ENCODE measurements at places on chromosomes 16 and 17.

- ATAC-seq = no peak
Measured at GRCh38 chr17:69812240-69812837, 262.7 kb upstream of the KCNJ16 start.

GRCh38 chr16:59697236-59697635 lies 963.1 kb upstream of the GOT2 start:
- no peak for ATAC-seq

GRCh38 chr16:24203675-24204074 lies 52.5 kb upstream of the CACNG3 start:
- no peak for ATAC-seq

DNA sequence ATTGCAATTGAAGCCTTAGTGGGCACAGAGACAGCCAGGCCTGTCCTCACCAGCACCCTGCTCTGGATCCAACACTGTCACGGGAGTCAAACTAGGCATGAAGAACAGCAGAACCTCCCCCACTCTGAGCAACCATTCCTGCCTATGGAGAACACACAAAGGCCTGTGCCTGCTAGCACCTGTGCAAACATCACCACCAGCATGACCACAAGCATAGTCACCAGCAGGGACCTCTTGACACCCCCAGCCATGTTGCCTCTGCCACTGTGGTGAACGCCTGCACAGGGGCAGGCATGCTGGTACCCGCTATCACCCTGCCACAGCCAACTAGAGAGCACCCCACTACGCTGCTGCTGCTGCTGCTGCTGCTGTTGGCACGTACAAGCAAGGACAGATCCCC lies 51.7 kb downstream of the CMC2 start:
- no peak for ATAC-seq

- peak; percentile 31 for ATAC-seq
Measured at GRCh38 chr16:66357523-66357928, 9.0 kb upstream of the CDH5 start.

DNA sequence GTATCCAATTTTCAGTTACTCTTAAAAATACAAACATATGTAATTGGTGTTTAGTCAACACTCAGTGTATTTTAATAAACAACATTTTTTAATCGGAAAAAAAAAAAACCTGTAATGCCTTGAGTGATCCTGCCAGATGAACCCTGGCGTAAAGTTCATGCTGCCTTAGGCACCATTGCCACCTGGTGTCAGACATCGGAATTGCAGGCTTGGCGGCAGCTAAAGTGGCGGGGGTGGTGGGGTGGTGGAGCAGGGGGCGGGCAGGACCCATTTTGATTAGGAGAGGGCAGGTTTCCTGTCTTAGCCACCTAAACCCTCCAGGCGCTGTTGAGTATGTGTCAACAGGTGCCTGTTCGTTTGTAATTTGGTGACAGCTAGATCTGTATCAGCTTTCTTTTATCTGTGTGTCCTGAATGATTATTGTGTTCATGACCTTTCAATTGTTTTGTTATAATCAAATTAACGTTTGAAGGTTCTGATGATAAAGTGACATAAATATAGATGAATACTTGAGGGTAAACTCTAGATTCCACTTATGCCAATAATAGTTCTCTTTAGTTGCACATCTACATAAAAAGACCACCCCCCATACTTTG lies 588.7 kb downstream of the CDH13 start:
- ATAC-seq = peak; percentile 46

DNA sequence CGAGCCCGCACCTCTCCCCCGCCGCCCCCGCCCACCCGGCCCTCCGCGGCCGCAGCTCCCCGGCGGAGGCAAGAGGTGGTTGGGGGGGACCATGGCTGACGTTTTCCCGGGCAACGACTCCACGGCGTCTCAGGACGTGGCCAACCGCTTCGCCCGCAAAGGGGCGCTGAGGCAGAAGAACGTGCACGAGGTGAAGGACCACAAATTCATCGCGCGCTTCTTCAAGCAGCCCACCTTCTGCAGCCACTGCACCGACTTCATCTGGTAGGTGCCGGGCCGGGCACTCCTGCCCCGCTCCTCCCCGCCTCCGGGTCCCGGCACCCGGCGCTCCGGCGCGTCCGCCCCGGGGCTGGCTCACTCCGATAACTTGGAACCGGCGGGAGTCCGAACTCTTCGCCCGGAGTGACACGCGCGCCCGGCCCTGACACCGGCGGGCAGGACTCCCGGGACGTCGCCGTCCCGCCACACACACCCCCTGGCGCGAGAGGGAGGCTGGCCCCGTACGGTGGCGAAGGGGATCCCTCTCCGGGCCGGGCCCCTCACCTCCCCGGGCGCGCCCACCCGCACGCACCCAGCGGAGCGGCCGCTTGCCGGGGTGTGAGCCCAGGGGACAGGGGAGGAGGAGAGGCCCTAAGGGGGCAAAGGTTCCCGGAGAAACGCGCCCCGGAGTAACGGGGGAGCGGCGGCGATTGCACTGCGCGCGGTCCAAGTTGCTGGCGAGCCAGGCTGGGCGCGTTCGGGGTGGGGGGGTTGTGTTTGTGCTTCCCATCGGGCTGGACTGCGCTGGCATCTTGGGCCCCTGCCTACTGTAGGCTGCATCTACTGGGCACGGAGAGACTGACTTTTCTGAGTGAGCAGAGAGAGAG lies 581 bp downstream of the PRKCA start:
- peak; percentile 38 for ATAC-seq

GRCh38 chr16:79213214-79213613 lies 387.3 kb downstream of the MAF start:
- no peak for ATAC-seq

DNA sequence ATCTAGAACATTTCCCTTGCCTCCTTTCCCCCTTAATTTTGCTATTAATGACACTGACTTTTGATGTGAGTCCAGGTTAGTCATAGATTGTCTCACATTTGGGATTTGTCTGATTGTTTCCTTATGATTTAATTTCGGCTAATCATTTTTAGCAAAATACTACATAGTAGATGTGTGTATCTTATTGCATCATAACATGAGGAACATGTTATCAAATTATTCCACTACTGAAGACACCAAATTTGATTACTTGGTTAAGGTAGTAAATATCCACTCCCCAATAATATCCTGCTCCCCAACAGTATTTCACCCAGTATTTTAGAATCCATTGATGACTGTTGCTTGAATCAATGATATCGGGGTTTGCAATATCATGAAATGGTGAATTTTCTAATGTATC lies 2.7 kb downstream of the POLG2 start:
- ATAC-seq = no peak

GRCh38 chr17:65759532-65759931 lies 198.1 kb upstream of the AXIN2 start:
- ATAC-seq = no peak

DNA sequence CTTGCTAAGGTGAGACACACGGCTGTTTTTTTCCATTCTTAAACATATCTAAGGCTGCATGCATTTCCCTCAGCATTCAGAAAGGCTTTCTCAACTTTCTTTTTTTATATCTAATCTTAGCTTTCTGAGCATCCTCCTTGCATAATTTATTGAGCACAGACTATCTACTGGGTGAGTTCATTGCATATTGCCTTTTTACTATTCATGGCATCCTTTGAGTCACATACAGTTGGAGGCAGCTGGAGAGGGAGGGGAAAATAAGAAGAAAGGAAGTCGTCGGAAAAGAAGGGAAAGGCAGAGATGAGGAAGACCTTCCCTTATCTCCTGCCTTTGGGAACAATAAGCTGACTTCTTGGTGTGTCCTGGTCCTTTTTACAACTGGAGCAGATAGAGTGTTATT lies 468.3 kb downstream of the SLC39A11 start:
- no peak for ATAC-seq

- ATAC-seq = no peak
Measured at GRCh38 chr16:75231570-75231969, 12.8 kb downstream of the CTRB1 start.

- no peak for ATAC-seq
Measured at GRCh38 chr16:87065446-87066132, 251.6 kb downstream of the C16orf95 start.

DNA sequence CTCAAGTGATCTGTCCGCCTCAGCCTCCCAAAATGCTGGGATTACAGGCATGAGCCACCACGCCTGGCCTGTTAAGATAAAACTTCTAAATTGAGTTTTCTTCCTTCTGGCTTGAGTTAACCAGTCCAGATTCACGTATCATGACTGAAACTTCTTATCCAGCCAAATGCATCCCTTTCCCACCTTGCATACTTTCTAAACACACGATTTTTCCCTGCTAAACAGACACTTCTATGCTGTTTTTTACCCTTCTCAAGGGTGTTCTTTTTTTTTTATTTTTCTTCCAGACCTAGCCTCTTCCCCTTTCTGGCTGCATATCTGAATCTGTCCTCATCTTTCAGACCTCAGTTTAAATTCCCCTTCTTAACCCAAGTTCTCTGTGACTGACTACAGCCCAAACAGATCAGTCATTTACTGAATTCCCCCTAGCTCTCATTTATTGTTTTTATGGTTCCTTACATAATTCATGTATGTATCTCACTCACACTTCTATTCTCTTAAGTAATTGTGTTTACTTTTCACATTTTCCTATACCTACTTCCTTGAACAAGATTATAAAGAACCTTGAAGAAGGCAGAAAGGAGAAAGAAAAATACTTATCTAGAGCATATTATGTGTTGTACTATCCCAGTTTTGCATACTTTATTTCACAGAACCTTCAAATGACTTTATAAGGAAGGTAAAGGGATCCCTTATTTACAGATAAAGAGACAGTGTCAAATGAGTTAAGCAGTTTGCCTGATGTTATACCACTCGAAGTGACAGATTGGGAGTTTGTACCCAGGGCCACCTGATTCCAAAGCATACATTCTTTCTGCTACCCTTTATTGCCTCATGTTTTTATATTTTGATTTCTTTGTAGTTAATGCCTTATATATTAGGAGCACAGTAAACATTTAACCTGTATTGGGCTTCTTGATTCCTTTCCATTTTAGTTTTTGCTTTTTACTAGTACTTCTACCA lies 5.2 kb downstream of the EVI2B start:
- ATAC-seq = peak; percentile 81

- no peak for ATAC-seq
Measured at GRCh38 chr17:7575481-7575883, 4.0 kb upstream of the CD68 start.

GRCh38 chr17:68782789-68783188 lies 172.4 kb downstream of the ABCA8 start:
- ATAC-seq = no peak

- ATAC-seq = no peak
Measured at GRCh38 chr17:79941088-79942010, 94.3 kb downstream of the TBC1D16 start.

DNA sequence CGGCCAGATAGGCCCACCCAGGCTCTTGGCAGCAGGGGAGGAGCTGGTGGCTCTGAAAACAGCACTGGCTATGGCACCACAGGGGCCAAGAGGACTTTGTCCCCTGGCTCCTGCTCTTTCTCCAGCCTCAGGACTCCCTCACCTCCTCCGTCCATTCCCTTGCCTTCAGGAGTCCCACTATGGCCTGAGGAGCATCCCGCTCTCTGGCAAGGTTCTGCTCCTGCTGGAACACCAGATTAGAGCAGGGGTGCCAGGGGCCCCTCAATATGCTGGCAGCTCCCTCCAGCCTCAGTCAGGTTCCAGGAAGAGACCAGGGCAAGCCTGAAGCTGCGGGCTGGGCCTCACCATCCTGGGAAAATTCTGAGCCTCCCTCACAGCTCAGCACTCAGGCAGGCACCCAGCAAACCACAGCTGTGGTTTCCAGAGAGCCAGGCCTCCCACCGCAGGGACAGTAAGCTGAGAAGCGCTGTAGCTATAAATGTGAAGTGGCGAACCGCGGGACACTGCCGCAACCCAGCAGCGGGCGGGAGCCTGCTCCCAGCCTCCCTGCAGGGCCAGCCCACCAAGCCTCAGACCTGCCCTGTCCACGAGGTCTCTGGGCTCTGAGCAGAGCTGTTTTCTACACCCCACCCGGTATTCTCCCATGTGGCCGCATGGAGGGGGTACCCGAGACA lies 25.7 kb downstream of the C17orf100 start:
- ATAC-seq = no peak

DNA sequence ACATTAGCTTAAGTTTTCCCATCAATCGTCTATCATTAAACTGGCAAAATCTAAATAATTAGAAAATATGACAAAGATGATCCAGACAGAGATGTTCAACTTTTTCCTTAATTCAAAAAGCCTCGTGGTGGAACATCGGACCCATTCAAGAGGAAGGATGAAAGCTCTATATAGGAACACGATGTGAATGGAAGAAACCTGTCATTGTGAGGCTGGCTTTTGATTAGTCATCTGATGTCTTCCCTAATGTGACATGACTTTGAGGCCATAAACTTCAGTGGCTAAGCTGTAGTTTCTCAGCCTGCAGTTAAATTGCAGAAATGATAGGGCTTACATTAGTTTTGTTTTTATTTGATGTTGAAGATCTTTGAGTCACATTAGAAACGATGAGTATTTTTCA lies 1.0 kb downstream of the AMZ2 start:
- ATAC-seq = peak; percentile 50

GRCh38 chr17:73956595-73957465 lies 246.6 kb upstream of the RPL38 start:
- ATAC-seq = peak; percentile 57

DNA sequence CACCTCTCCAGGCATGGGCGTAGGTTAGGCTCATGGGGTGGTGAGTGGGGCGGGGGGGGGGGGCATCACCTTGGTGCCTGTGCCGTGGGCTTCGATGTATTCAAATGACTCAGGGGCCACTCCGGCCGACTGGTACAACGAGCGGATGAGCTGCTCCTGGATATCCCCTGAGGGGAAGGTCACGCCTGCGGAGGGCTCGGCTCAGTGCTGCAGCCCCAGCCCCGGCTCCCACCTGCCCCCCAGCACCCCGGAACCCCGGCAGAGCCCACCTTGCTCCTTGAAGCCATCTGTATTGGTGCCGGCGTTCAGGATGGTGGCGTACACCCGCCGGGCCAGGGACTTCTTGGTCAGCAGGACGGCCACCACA lies 5.4 kb downstream of the FASN start:
- ATAC-seq = no peak

- ATAC-seq = no peak
Measured at GRCh38 chr17:31843070-31843745, 15.8 kb downstream of the COPRS start.

- no peak for ATAC-seq
Measured at GRCh38 chr16:51146256-51146924, 4.7 kb downstream of the SALL1 start.

DNA sequence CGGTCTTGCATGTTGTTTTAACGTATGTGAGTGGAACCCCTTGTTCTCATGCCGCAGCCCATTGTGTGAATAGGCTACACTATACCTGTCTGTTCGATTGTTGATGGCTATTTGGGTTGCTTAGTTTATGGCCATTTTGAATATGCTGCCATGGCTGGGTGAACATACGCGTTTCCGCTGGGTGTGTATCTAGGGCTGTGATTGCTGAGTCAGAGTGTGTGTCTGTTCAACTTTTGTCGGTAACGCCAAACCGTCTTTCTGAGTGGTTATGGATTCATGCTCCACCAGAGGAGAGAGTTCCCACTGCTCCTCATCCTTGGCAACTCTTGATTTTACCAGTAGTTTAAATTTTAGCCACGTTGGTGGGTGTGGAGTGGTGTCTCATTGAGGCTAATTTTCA lies 77.0 kb downstream of the METRNL start:
- ATAC-seq = no peak
